ENCODE measurements at places on chromosomes 4 and X.

- no peak for DNase-seq
Measured at GRCh38 chr4:5957076-5957475, 61.2 kb downstream of the C4orf50 start.

- DNase-seq = no peak
Measured at GRCh38 chr4:30811296-30811695, 91.1 kb downstream of the PCDH7 start.

DNA sequence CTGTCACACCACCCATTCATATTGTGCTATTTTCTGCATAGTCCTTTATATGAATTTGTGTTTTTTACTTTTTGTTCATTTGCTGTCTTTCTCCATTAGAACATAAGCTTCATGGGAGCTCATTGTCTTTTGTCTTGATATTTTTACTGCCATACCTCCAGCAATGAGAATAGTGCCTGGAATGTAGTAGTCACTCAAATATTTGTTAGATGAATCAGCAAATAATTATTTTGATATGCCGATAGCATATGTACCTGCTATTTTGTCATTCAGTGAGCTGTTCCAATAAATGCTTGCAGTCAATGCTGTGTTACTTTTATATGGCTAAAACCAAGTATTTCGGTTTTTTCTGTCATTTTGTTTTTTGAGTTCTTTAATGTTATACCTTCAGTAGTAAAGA lies 43.5 kb upstream of the SLC25A31 start:
- peak; percentile 14 for DNase-seq

- DNase-seq = no peak
Measured at GRCh38 chr4:150219841-150220240, 141.6 kb downstream of the DCLK2 start.

DNA sequence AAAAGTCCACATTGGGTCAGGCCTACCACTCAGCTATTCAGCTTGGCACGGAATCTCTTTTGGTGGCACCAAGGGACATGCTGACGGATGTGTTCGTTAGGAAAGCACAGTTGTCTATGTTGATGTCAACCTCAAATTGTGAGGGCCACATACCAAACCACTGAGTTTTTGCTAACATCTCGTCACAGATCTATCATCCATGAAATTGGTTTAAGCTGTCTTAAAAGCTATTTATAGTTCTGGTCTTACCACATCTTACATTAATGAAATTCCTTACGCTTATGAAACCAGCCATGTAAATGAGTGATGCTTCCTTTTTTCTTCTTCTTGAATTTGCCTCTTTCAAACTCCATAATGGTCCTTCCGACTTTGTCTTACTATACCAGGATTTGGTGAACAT lies 101.5 kb downstream of the MGST2 start:
- no peak for DNase-seq

- DNase-seq = no peak
Measured at GRCh38 chr4:74223801-74224200, 65.9 kb downstream of the MTHFD2L start.

- no peak for DNase-seq
Measured at GRCh38 chrX:136431625-136432024, 56.1 kb upstream of the BRS3 start.

DNA sequence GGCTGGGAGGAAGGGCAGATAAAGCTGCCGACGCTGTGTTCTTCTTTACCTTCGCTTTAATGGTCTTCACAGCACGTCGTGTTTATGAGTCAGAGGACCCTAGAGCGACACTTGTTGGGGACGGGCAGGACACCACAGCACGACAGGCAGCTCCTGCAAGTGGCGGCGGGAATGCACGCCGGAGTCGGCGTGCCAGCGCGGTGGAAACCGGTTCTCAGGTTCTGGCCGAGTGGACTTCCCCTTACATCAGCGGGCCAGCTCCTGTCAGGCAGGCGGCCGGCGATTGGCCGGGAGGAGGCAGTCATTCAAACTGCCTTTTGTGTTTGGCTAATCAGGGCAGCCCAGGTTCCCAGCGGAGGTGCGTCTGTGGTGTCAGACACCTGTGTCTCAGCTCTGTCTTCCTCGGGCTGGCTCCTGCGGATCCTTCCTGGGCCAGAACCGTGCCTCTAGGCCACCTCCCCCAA lies 150.9 kb downstream of the SHROOM3 start:
- DNase-seq = peak; percentile 65

DNA sequence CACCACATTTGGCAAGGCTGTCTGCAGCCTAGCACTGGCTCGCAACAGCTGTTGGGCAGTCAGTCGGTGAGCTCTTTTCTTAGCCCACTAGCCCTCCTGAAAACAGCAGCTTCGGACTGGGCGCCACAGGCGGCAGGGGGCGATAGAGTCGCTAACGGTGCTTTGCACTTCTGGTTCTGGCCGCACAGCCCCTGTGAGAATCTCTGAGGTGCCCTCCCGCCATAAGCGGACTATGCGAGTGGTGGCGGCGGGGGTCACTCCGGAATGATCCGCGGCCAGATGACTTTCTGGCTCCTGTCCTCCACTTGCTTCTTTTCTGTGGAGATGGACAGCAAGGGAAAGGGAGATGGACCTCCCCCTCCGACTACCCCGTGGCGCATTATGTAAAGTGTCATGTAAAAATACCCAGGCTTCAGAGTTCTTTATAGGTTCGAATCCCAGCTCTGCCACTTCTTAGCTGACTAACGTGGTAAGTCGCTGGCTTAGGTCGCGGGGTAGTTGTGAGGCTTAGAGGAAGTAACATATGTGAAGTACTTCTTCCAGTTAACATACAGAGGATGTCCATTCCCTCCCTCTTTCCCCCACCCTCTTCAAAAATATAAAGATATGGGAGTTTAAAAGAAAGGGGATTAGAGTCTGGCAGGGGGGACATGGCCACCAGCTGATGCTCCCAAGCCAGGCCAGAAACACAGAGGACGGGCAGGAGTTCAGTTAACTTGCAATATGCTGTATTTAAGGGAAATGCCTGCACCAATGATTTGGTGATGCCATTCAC lies 11.0 kb downstream of the ARHGAP36 start:
- DNase-seq = no peak

GRCh38 chrX:153206425-153207046 lies 27.5 kb downstream of the MAGEA1 start:
- DNase-seq = no peak

- no peak for DNase-seq
Measured at GRCh38 chrX:131725001-131725654, 181.3 kb downstream of the OR13H1 start.

DNA sequence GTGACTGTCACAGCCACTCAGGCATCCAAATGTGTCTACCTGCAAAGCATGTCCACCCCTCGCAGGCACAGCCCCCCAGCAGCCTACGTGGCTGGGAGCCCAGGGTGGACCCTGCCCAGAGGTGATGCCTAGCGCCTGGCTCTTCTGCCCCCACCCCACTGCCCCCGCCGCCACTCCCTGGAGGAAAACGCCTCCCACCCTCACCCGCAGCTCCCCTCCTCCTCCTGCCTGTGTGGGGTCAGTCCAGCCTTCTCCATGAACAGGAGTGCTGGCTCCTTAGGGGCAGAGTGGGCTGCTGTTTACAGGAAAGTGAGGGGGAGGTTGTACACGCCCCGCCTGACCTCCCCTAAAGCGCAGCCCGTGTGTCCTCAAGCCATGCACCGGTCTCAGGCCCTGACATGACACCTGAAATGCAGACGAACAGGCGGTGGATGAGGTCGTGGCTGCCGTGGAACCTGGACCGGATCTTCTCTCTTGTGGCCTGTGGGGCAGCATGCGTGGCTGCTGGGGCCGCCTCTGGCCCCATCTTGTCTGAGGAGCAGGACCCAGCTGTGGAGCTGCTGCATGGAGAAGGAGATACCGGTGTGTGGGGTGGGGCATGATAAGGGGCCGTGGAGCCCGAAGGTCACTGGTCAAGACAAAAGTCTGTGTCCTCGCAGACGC lies 11.9 kb upstream of the MXD4 start:
- DNase-seq = no peak

GRCh38 chrX:123860983-123861382 lies 1.1 kb downstream of the XIAP start:
- DNase-seq = peak; percentile 4

- DNase-seq = no peak
Measured at GRCh38 chrX:150558424-150558823, 10.0 kb upstream of the MTM1 start.

DNA sequence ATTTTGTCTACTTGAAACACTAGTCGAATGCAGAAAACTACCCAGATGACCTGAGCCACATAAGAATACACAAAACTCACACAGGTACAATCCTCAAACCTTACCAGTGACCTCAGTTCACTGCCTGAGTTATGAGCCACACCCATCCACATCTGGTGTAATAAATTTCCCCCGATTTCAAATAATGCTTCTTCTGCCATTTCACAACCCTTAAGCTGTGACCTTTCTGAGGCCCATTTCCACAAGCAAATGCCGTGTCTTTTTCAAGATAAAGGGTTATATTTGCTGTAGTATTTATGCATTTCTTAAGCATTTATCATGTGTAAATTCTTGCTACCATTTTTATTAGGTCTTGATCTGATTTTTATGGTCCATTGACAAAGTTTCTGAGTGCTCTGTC lies 1.8 kb upstream of the ARHGEF38 start:
- DNase-seq = no peak

GRCh38 chr4:27318740-27319139 lies 458.1 kb downstream of the STIM2 start:
- DNase-seq = no peak

DNA sequence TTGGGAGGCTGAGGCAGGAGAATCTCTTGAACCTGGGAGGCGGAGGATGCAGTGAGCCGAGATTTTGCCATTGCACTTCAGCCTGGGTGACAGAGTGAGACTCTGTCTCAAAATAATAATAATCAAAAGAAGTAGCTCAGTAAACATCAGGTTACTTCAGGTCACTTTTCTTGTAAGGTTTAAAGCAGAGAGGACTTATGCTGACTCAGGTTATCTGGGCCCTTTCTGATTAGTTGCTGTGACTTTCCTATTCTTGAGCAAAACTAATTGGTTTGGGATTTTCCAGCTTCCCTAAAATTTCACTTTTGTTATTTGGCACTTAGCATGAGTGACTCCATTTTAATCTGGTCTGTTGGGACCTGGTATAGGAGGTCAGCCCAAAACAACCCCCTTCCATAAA lies 812.9 kb downstream of the NLGN4X start:
- DNase-seq = no peak

- no peak for DNase-seq
Measured at GRCh38 chrX:40031911-40032310, 65.8 kb downstream of the BCOR start.

DNA sequence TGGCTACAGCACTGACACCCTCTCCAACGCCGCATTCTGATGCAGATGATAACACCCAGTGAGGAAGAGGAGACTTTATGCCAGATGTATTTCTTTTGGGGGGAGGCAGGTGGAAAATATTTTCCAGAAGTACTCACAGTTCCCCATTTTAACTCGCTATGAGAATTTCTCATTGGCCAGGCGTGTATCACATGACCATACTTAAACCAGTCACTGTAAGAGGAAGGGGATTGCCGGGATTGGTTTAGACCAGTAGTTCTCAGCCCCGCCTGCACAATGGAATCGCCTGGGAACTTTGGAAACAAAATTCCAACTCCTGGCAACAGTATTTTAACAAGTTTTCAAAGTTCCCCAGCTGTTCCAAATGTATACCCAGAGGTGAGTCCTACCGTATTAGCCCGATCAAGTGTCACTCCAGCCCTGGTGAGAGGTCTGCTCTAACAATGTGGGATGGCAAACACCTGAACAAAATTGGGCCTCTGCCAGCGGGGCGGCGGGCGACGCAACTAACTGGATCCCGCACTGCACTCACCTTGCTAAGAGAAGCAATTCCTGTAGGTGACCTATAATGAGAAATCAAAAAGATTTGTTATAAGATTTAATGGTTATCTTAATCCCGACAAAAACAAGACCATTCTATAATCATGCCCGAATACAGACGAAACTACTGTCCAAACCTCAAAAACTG lies 2.9 kb upstream of the MSL3 start:
- no peak for DNase-seq

DNA sequence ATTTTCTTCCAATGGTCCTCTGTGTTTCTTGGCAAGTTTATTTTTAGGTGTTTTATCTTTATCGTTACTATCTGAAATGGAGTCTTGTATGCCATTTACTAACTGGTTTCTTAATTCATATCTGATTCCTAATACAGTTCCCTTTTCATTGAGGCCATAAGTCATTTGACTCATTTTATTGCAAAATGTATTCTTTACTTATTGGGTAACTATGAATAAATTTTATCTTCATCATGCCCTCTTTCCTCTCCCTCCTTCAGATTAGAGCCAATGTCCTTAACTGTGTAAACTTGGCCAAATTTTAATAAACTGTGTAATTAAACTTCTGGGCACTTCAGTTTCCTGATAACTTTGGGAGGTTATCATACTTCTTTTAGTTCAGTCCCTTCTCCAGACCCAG lies 19.3 kb upstream of the MSMO1 start:
- no peak for DNase-seq

DNA sequence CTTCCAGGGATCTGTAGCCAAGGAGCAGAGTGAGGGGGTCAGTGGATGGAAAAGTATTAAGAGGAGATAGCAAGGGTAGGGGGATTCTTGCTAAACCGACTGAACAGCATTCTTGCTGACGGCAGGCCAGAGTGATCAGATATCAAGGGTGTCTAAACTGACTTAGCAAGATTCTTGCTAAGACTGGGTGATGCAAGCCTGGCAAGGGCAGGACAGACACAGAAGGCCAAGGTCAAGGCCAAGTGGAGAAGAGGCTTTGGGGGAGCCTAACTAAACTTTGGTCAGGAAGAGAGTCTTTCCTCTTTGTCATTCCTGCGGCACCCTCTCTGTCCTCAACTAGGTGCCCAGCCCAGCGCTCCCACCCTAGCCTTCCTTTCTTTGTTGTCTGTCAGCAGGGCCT lies 799 bp downstream of the XPNPEP2 start:
- DNase-seq = no peak

DNA sequence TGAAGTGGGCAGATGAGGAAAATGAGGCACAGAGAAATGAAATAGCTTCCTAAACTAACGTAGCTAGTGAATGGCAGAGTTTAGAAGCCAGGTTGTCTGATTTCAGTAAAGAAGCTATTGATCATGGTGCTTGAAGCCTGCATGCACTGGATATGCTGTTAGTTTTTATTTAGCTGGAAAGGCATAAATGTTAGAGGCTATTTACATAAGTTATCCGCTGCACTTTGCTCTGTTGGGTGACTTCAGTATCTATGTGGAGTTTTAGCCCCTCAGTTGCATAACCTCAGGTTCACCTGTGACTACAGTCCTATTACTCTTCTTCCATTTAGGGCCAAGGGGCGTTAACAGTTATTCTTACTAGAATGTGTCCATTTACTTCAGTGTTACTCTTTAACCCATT lies 522.4 kb upstream of the RPS6KA3 start:
- DNase-seq = no peak

- DNase-seq = no peak
Measured at GRCh38 chr4:94533405-94534223, 81.9 kb downstream of the PDLIM5 start.

DNA sequence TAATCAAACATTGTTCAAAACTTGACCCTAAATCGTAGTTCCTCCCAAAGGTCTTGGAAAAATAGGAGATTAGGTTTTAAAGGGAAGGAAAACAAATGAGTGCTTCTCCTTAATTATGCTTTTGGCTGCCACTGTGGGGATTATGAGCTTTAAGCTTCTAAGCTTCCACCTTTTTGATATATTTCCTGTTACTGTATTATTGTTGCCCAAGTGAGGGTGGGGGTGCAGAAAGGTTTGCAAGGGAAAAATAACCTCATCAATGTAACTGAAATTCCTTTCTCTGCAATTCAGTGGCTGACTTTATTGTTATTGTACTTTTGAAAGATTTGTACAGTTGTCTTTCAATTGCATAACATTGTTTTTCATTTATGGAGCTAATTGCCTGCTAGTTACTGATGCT lies 285.1 kb downstream of the FRMPD4 start:
- DNase-seq = no peak

GRCh38 chrX:125172531-125172930 lies 147.1 kb upstream of the TEX13C start:
- DNase-seq = no peak

- no peak for DNase-seq
Measured at GRCh38 chr4:158193171-158193749, 17.0 kb upstream of the TMEM144 start.

Measured in brain microvascular endothelial cell (primary cell).